Tibial nerve (tissue), 4 donors: ENCODE measurements at places on chromosomes 13 and 19. TPM values are rescaled to one million over a fixed set of nuclear protein-coding genes. Genes with fewer than 3 reads are reported as not detected.

Gene TDRD12
- total RNA-seq = 0.30 TPM

Gene TGFBR3L
- total RNA-seq = not detected

Gene NKPD1
- total RNA-seq = 1.2 TPM

Gene NXNL1
- total RNA-seq = not detected

Gene ZNF274
- total RNA-seq = 38.8 TPM

Gene S1PR4
- total RNA-seq = 2.1 TPM

Gene SIGLEC12
- not detected for total RNA-seq

Gene IRS2
- total RNA-seq = 60.9 TPM

DNA sequence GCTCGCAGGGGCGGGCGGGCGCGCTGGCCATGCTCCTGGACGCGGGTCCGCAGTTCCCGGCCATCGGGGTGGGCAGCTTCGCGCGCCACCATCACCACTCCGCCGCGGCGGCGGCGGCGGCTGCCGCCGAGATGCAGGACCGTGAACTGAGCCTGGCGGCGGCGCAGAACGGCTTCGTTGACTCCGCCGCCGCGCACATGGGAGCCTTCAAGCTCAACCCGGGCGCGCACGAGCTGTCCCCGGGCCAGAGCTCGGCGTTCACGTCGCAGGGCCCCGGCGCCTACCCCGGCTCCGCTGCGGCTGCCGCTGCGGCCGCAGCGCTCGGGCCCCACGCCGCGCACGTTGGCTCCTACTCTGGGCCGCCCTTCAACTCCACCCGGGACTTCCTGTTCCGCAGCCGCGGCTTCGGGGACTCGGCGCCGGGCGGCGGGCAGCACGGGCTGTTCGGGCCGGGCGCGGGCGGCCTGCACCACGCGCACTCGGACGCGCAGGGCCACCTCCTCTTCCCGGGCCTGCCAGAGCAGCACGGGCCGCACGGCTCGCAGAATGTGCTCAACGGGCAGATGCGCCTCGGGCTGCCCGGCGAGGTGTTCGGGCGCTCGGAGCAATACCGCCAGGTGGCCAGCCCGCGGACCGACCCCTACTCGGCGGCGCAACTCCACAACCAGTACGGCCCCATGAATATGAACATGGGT is 599 bp downstream of the ZIC2 start:
- peaks cover 20% of the 10 kb centered on the region for H3K4me1 ChIP-seq
- peaks cover 19% of the 10 kb centered on the region for H3K27me3 ChIP-seq
- DNase-seq = no peak
- H3K27ac ChIP-seq = no peak overlapping the region
- H3K36me3 ChIP-seq = no peaks in the 10 kb centered on the region

GRCh38 chr13:76596216-76596615 is 290.0 kb downstream of the KCTD12 start:
- no peaks in the 10 kb centered on the region for H3K4me1 ChIP-seq
- no peak overlapping the region for H3K27ac ChIP-seq
- no peak for DNase-seq

DNA sequence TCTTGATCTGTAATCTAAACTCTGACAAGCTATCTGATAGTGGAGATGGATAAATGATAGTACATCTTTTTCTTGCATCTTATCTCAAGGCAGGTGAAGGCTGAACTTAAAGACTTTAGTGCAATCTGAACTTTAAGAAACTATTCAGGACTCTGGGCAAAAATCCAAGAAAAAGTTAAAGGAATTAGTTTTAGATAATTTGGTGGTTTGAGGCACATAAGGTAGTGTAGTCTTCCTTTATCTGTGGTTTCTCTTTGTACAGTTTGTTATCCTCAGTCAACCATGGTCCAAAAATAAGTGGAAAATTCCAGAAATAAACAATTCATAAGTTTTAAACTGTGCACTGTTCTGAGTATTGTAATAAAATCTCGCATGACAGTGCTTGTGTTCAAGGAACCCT is 172.9 kb downstream of the UGGT2 start:
- H3K4me3 ChIP-seq = no peak overlapping the region
- no peak for DNase-seq
- peaks cover 3% of the 10 kb centered on the region for H3K36me3 ChIP-seq
- H3K4me1 ChIP-seq = no peaks in the 10 kb centered on the region
- no peak overlapping the region for H3K27ac ChIP-seq

GRCh38 chr19:33683881-33684537 is 62.3 kb downstream of the CHST8 start:
- peaks cover 28% of the 10 kb centered on the region for H3K27me3 ChIP-seq
- no peak for DNase-seq
- H3K36me3 ChIP-seq = no peaks in the 10 kb centered on the region
- no peak overlapping the region for H3K4me3 ChIP-seq
- no peak overlapping the region for H3K27ac ChIP-seq

DNA sequence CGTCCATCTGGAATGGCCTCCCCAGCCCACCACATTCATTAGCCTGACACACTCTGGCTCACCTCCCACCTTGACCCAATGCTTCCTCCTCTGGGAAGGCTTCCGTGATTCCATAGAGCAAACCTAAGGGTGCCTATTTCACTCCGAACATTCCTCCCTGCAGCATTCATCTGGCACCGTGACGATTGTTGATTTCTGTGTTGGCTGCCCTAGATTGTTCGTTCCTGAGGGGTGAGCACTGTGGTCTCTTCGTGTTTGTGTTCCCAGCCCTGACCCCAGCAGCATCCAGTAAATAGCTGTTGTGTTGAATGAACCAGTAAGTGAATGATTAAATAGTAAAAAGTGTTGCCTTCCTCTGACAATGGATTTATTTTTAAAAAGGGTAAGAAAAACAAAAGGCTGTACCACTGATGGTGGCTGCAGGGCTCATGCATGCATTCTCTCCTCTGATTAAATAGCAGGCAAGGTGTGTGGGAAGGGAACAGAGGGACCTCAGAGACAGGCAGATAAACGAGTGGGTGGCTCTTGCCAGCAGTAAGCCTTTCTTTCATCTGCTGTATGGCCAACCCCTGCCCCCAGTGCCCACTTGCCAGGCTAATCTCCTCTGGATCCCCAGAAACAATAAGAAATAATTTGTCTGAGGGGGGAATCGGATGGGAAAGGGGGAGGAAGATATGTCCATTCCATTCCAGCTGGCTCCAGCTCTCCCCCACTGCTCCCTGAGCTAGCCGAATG is 48.4 kb upstream of the CACNA1A start:
- H3K27me3 ChIP-seq = no peaks in the 10 kb centered on the region
- DNase-seq = no peak
- no peaks in the 10 kb centered on the region for H3K36me3 ChIP-seq
- H3K4me3 ChIP-seq = no peak overlapping the region
- H3K4me1 ChIP-seq = no peaks in the 10 kb centered on the region
- no peak overlapping the region for H3K27ac ChIP-seq

DNA sequence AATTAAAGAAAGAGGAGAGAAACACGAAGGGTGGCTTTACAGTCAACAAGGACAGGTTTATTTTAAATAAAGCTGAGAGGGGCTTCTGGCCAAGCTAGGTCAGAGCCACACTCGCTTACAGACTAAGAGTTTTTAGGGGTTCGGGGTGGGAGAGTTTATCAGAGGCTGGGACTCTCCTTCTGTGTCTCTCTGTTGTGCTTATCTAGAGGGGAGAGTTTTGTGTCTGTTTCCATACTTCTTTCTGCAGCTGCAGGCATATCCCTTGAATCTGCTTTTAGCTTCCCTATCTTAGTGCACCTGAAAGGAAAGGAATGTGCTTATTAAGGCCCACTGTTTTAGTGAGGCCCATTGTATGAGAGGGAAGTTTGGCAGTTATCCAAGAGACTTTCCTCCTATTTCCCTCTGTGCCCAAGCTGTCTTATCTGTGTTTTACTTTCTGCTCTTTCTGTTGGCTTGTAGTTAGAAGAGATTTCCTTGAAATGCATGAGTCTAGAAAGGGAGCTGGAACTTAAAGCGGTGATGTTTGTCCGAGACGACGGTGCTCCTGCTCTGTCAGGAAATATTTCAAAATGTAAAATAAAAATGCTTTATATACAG is 275.3 kb downstream of the KCTD12 start:
- no peaks in the 10 kb centered on the region for H3K36me3 ChIP-seq
- no peak overlapping the region for H3K27ac ChIP-seq
- H3K27me3 ChIP-seq = no peaks in the 10 kb centered on the region
- H3K4me3 ChIP-seq = no peak overlapping the region

DNA sequence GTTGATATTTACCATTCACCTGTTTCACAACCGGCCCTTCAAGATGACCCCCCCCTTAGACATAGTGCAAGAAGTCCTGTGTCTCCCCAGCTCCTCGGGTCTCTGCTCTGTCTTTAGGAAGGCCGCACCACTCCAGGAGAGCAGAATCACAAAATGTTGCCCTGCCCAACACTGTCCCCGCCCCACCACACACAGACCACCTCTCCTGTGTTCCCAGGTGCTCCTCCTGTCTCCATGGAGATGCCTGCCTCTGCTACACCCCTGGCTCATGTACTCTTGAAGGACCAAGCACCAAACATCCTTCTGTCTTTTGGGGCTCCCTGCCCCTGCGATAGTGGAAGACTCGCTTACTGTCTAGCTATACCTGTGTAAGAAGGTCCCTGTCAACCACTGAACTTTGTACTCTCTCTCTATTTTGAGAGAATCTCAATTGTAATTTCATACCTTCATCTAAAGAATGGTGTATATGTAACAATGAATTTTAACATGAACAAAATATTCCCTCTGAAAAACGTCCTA is 9.6 kb upstream of the TNFRSF19 start:
- H3K4me1 ChIP-seq = no peaks in the 10 kb centered on the region
- H3K27ac ChIP-seq = peak overlapping the region; percentile 86
- no peak overlapping the region for H3K4me3 ChIP-seq
- H3K36me3 ChIP-seq = no peaks in the 10 kb centered on the region
- DNase-seq = no peak

GRCh38 chr13:49833402-49833801 is 40.9 kb upstream of the KPNA3 start:
- H3K27ac ChIP-seq = no peak overlapping the region
- no peaks in the 10 kb centered on the region for H3K27me3 ChIP-seq
- no peak overlapping the region for H3K4me3 ChIP-seq
- H3K4me1 ChIP-seq = no peaks in the 10 kb centered on the region
- no peaks in the 10 kb centered on the region for H3K36me3 ChIP-seq

- no peaks in the 10 kb centered on the region for H3K4me1 ChIP-seq
- H3K36me3 ChIP-seq = no peaks in the 10 kb centered on the region
- H3K27ac ChIP-seq = no peak overlapping the region
- H3K4me3 ChIP-seq = no peak overlapping the region
Observed at GRCh38 chr13:109610517-109610916, 175.9 kb downstream of the IRS2 start.

DNA sequence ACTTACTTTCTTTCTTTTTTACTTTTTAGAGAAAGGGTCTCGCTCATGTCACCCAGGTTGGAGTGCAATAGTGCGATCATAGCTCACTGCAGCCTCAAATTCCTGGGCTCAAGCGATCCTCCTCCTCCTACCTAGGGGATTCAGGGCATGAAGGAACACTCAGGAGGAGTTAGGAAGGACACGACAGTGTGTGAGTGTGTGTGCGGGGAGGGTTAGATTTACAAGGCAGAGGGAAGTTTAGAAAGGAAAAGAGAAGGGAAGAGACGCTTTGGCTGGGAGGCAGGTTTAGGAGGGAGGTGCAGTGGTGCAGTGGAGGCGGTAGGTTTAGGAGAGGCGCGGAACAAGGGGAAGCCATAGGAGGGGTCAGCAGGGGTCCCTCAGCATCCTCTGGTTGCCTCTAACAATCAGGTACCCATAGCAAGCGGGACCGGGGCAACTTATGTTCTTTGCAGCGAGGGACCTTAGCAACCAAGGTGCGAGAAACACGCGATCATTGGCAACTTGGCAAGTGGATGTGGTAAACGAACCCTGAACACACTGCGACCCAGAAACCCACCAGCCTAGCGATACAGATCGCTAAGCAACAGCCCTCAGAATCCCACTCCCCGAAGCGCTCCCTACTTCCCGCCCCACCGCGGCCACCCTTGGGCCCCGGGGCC is 501 bp downstream of the SIRT2 start:
- peak overlapping the region; percentile 90 for H3K27ac ChIP-seq
- peaks cover 2% of the 10 kb centered on the region for H3K36me3 ChIP-seq
- H3K4me1 ChIP-seq = peaks cover 49% of the 10 kb centered on the region
- no peaks in the 10 kb centered on the region for H3K27me3 ChIP-seq
- no peak for DNase-seq

GRCh38 chr19:3175781-3176714 is 2.5 kb upstream of the S1PR4 start:
- peaks cover 9% of the 10 kb centered on the region for H3K4me1 ChIP-seq
- H3K36me3 ChIP-seq = no peaks in the 10 kb centered on the region

DNA sequence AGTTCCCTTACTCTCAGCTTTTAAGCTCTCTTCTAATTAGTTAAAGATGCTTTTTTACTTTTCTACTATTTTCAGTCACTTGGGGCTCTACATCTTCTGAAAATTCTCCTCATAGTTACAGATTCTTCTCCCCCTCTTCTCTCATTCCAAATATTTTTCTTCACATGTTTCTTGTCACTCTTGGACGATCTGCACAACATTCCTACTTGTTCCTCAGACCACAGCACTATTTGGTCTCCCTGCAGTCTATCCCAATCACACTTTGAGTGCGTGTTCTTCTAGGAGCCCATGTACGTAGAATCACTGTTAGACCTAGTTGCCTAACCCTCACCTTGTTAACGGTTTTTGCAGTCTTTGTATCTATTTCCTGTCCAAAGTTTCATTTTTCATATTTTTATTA is 222.5 kb upstream of the SPRY2 start:
- H3K27me3 ChIP-seq = no peaks in the 10 kb centered on the region
- no peaks in the 10 kb centered on the region for H3K36me3 ChIP-seq
- DNase-seq = no peak
- no peak overlapping the region for H3K27ac ChIP-seq

- H3K4me3 ChIP-seq = no peak overlapping the region
- no peak overlapping the region for H3K27ac ChIP-seq
- H3K36me3 ChIP-seq = no peaks in the 10 kb centered on the region
- peaks cover 64% of the 10 kb centered on the region for H3K27me3 ChIP-seq
Observed at GRCh38 chr19:39516270-39516669, 1.3 kb downstream of the SELENOV start.

DNA sequence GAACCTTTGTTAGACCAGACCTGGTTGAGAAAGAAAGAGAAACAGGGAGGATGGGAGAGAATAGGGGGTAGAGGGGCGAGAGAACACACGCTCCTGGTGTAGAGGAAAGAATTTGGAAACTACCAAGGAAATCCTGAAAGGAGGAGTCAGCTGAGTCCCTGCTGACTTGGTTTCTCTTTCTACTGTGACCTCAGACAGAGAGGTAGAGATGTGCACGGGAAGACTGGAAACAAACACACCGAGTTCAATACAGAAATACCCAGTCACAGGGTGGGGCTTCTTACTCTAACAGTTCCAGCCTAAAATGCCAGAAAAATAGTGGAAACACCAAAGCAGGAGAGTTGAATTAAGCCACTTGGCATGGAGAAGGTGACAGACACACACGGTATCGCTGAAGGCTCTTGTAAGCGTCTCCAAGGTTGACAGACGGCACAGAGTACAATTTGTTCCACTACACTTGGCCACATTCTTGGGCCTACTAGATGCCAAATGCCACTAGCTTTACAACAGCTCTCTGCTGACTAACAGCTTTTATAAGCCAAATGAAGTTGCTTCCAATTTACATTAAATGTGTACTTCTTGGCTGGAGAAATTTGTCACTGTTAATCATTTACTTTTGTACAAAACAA is 28.1 kb downstream of the LATS2 start:
- peak overlapping the region; percentile 91 for H3K27ac ChIP-seq
- no peak for DNase-seq
- H3K27me3 ChIP-seq = no peaks in the 10 kb centered on the region
- H3K4me3 ChIP-seq = no peak overlapping the region
- peaks cover 39% of the 10 kb centered on the region for H3K4me1 ChIP-seq
- H3K36me3 ChIP-seq = no peaks in the 10 kb centered on the region

- no peaks in the 10 kb centered on the region for H3K27me3 ChIP-seq
- H3K27ac ChIP-seq = no peak overlapping the region
- peaks cover 10% of the 10 kb centered on the region for H3K4me1 ChIP-seq
- no peak for DNase-seq
Observed at GRCh38 chr13:45296259-45296658, 44.7 kb downstream of the TPT1 start.
